Lung (tissue), 17 donors: ENCODE measurements at places on chromosomes 3 and 15. TPM values are rescaled to one million over a fixed set of nuclear protein-coding genes. Genes with fewer than 3 reads are reported as not detected.

SOX14 gene
- total RNA-seq, result not detected

DNA sequence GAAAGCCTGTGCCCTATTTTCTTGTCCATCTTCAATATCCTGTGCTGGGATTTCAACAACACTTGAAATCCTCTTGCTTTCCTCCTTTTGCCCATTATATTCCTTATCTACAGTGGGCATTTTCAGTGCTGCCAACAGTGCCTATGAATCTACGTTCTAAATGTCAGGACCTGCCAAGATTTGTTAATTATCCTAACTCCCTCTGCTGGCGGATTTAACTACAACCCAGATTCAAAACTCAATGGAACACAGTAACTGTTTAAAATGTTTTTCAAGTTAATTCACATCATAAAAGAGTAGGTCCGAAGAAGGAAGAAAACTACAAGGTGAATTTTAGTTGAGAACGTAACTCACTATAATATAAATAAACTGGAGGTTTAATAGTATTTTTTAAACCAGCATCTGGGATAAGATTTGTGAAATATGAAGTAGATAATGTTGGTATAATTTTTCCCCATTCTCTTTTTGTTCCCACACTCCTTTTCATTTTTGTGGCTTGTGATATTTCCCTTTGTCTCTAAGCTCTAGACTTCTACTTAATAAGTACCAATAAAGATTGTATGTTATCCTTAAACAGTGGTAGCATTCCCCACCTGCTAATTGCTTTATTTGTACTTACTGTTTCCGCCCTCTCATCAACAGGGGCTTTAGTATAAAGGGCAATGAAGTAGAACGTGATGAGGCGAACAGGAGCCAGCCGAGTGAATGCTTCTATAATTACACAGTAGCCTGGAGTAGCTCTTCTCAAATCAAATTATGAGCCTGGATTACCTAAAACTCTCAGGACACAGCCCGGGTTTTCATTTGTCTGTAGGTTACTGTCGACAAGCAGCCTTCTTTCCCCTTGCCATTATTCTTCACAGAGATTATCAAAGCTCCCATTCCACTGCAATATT, 302.5 kb upstream of the ATP11B start:
- DNase-seq, result no peak
- no peak overlapping the region for H3K27ac ChIP-seq
- no peaks in the 10 kb centered on the region for H3K27me3 ChIP-seq
- H3K4me3 ChIP-seq, result no peak overlapping the region
- H3K4me1 ChIP-seq, result peaks cover 18% of the 10 kb centered on the region
- no peaks in the 10 kb centered on the region for H3K36me3 ChIP-seq

GRCh38 chr15:49678655-49679054, 57.8 kb downstream of the DTWD1 start:
- no peak for DNase-seq
- no peaks in the 10 kb centered on the region for H3K36me3 ChIP-seq
- no peak overlapping the region for H3K4me3 ChIP-seq
- H3K4me1 ChIP-seq, result no peaks in the 10 kb centered on the region
- H3K27ac ChIP-seq, result no peak overlapping the region

DNA sequence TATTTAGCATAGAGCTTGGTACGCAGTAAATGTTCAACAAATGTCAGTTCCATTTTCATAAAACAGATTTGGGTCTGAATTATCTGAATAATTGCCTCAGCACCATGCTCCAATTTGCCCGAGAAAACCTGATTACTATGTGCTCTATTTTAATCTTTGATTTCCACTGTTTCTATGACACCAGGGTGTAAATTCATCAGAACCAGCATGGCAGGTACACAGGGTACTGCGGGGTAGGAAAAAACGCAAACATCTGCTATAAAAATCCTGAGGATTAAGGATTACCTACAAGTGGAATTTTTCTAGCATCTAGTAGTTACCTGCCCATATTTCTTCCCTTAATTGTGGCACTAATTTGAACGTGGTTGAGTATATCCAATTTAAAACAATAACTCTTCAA, 70.3 kb downstream of the RAD18 start:
- H3K27ac ChIP-seq, result no peak overlapping the region
- no peak overlapping the region for H3K4me3 ChIP-seq
- no peak for DNase-seq
- H3K36me3 ChIP-seq, result peaks cover 19% of the 10 kb centered on the region
- H3K4me1 ChIP-seq, result peaks cover 7% of the 10 kb centered on the region
- no peaks in the 10 kb centered on the region for H3K27me3 ChIP-seq

- DNase-seq, result no peak
- no peaks in the 10 kb centered on the region for H3K27me3 ChIP-seq
- H3K36me3 ChIP-seq, result no peaks in the 10 kb centered on the region
Observed at GRCh38 chr3:145124900-145125678, 1035.9 kb downstream of the PLOD2 start.

GRCh38 chr15:28919679-28920655, 34.2 kb downstream of the APBA2 start:
- H3K4me3 ChIP-seq, result no peak overlapping the region
- no peaks in the 10 kb centered on the region for H3K27me3 ChIP-seq
- no peak for DNase-seq
- H3K36me3 ChIP-seq, result no peaks in the 10 kb centered on the region
- H3K27ac ChIP-seq, result no peak overlapping the region

DNA sequence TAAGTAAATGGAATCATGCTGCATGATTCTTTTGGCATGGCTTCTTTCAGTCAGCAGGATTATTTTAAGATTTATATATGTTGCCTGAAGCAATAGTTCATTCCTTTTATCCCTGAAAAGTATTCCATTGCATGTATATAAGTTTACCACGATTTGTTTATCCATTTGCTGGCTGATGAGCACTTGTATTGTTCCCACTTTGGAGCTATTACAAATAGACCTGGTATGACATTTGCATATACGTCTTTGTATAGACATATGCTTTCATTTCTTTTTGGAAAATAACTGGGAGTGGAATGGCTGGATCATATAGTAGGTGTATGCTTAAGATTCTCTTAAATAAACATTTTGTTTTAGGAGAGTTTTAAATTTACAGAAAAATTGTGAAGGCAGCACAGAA, 79.3 kb upstream of the CBLB start:
- no peaks in the 10 kb centered on the region for H3K4me1 ChIP-seq
- no peak overlapping the region for H3K4me3 ChIP-seq
- no peaks in the 10 kb centered on the region for H3K36me3 ChIP-seq
- H3K27me3 ChIP-seq, result no peaks in the 10 kb centered on the region

GRCh38 chr3:86047161-86047560, 943.8 kb downstream of the VGLL3 start:
- no peaks in the 10 kb centered on the region for H3K4me1 ChIP-seq
- H3K36me3 ChIP-seq, result no peaks in the 10 kb centered on the region
- peak; percentile 35 for DNase-seq
- H3K4me3 ChIP-seq, result no peak overlapping the region

DNA sequence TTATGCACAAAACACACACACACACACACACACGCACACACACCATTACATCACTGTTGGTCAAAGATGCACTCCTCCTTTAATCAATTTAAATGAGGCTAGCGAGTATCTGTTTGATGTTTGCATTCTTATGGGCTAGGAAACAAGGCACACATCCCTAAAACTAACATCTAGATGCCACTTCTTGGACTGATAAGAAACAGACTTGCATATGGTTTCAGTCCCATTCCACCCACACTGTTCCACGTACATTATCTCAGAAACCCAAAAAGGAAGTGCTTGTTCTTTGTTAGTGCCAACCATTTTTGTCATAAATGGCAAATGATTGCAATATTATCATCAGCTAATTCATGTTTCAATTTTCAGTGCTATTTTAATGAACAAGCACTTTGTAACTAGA, 69.5 kb downstream of the CCR1 start:
- H3K27ac ChIP-seq, result no peak overlapping the region
- no peaks in the 10 kb centered on the region for H3K27me3 ChIP-seq
- no peaks in the 10 kb centered on the region for H3K36me3 ChIP-seq
- H3K4me3 ChIP-seq, result no peak overlapping the region

- no peaks in the 10 kb centered on the region for H3K36me3 ChIP-seq
- no peaks in the 10 kb centered on the region for H3K27me3 ChIP-seq
- H3K27ac ChIP-seq, result no peak overlapping the region
- no peaks in the 10 kb centered on the region for H3K4me1 ChIP-seq
Observed at GRCh38 chr3:7959094-7959493, 542.5 kb upstream of the LMCD1 start.

DNA sequence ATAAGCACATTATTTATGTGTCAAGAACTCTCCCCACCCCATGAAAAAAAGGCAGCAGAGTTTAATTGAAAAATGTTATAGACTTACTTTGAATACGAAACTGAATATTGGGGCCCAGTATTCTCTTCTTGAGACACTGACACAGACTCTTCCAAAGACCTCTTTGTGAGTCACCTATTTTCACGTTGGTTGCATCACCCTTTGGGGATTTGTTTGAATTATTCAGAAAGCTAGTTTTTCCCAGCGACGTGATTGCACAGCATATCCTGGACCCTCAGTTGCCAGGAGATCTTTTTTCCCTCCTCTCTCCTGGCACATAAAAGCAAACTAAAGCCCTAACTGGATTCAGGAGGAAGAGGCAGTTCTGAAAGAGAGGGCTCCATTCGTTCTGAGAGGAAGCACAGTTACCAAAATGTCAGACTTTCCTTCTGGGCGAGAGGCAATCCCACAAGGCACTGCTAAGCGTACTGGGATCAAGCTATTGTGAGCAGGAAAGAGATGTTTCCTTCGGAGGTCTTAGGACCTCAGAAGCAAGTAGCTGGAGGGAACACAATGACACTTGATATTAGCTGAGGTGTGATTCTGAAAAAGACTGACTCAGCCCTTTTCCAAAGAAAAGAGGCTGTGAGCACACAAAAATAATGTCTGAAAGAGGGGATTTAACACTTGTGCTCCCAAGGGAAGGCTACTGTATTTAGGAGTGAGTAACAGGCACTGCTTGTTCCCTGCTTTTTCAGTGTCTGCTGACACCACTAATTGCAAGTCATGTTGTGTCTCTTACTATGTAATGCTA, 65.8 kb upstream of the CADPS start:
- no peaks in the 10 kb centered on the region for H3K4me1 ChIP-seq
- no peaks in the 10 kb centered on the region for H3K27me3 ChIP-seq
- no peak overlapping the region for H3K27ac ChIP-seq
- no peak for DNase-seq
- no peak overlapping the region for H3K4me3 ChIP-seq
- no peaks in the 10 kb centered on the region for H3K36me3 ChIP-seq

DNA sequence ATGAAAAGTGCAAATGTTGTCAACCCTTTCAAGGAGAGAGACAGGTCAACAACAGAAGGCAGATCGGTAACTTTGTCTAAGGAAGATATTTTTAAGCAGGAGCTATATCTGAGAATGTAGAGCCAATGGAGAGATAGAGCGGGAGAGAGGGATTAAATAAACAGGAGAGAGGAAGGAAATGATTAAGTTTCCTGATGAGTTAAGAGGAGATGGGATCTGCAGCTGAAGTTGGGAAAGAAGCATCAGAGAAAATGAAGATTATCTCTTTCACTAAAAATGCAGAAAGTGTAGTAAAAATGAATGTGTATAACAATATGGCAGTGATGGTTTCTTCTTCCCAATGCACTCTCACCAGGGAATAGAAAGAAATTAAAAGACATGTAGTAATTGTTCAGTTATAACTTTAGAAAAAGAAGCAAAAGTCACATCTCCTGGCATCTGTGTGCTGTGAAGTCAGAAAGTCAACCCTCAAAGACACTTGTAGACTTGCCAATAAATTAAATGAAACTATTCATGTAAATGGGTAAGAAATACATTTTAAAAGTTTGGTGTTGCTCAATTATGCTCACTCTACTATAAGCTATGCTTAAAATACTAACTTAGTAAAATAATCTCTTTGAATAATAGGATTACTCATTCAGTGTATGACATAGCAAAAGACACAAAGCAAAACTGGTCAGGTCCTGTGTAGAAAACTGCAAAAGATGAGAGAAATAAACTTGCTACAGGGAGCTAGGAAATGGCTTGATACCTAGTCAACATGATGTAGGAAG, 264.6 kb downstream of the ZIC4 start:
- H3K4me1 ChIP-seq, result no peaks in the 10 kb centered on the region
- DNase-seq, result no peak
- no peaks in the 10 kb centered on the region for H3K27me3 ChIP-seq
- no peak overlapping the region for H3K4me3 ChIP-seq
- H3K36me3 ChIP-seq, result no peaks in the 10 kb centered on the region

DNA sequence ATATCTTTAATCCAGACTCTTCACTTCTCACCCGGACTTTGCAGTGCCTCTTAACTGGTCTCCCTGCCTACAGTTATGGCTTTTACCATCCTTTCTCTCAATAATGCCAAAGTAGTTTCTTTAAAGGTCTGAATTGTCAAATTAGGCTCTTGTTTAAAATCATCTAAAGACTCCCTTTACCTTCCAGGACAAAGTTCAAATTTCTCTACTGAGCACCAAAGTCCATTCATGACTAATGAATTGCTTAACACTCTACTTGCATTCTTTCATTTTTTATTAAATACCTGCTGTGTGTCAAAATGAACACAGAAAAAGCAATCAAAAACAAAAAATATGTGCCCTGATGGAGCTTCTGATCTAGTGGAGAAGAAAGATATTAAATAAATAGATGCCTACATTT, 472.4 kb upstream of the UBE2E2 start:
- no peaks in the 10 kb centered on the region for H3K27me3 ChIP-seq
- no peak for DNase-seq
- no peaks in the 10 kb centered on the region for H3K4me1 ChIP-seq
- H3K27ac ChIP-seq, result no peak overlapping the region
- no peaks in the 10 kb centered on the region for H3K36me3 ChIP-seq
- no peak overlapping the region for H3K4me3 ChIP-seq

DNA sequence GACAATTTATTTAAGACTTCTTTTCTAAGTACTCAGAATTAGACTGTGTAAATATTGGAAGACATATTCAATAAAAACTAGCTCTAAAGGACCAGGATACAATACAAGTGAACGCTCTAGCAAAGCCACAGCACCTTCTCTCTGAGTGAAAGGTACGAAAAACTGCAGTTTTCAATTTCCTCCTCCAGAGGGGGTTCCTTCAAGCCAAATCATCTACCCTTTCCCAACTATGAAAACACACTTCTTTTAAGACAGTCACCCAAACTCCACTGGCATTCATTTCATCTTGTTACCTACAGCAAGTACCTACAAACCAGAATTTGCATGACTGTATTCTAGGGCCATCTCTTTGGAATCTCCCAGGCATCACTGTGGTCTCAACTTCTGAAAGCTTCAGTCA, 165.8 kb downstream of the ERC2 start:
- no peak for DNase-seq
- H3K36me3 ChIP-seq, result no peaks in the 10 kb centered on the region
- H3K27me3 ChIP-seq, result no peaks in the 10 kb centered on the region

DNA sequence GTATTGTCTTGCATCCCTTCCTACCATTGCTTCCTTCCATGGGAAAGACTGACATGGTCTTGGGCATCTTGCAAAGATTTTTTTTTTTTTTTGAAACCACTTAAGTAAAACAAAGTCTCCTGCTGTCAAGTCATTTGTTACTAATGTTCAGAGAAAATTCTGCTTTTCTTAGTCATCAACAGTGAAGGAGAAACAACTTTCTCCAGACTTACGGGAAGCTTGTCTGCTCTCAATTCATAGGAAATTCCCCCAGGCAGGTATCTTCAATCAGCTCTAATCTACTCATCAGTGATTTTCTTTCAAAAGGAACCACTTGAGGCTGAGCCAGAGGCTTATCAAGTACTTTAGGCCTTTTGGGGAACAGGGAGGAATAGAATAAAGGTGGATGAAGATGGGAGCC, 15.9 kb upstream of the DRD3 start:
- DNase-seq, result no peak
- no peak overlapping the region for H3K4me3 ChIP-seq
- H3K4me1 ChIP-seq, result no peaks in the 10 kb centered on the region
- H3K27me3 ChIP-seq, result no peaks in the 10 kb centered on the region
- H3K36me3 ChIP-seq, result no peaks in the 10 kb centered on the region
